ENCODE measurements at places on chromosomes 7 and 10. TPM values are rescaled to one million over a fixed set of nuclear protein-coding genes. Genes with fewer than 3 reads are reported as not detected.

GRCh38 chr7:47376991-47377616, 204.8 kb downstream of the TNS3 start:
- DNase-seq, result no peak
- no peak overlapping the region for H3K4me3 ChIP-seq
- no peaks in the 10 kb centered on the region for H3K27me3 ChIP-seq
- no peaks in the 10 kb centered on the region for H3K4me1 ChIP-seq
- no peak overlapping the region for H3K27ac ChIP-seq

- DNase-seq, result no peak
- no peaks in the 10 kb centered on the region for H3K27me3 ChIP-seq
- H3K27ac ChIP-seq, result peak overlapping the region; percentile 94
- H3K4me3 ChIP-seq, result peak overlapping the region; percentile 95
- peaks cover 13% of the 10 kb centered on the region for H3K36me3 ChIP-seq
These were observed 669 bp upstream of the AP5Z1 start for GRCh38 chr7:4774658-4775249.

- H3K4me3 ChIP-seq, result no peak overlapping the region
- no peak for DNase-seq
- H3K36me3 ChIP-seq, result no peaks in the 10 kb centered on the region
- H3K4me1 ChIP-seq, result peaks cover 12% of the 10 kb centered on the region
- no peaks in the 10 kb centered on the region for H3K27me3 ChIP-seq
- H3K27ac ChIP-seq, result no peak overlapping the region
These were observed 84.1 kb upstream of the LRRC4 start for GRCh38 chr7:128115336-128115820.

DNA sequence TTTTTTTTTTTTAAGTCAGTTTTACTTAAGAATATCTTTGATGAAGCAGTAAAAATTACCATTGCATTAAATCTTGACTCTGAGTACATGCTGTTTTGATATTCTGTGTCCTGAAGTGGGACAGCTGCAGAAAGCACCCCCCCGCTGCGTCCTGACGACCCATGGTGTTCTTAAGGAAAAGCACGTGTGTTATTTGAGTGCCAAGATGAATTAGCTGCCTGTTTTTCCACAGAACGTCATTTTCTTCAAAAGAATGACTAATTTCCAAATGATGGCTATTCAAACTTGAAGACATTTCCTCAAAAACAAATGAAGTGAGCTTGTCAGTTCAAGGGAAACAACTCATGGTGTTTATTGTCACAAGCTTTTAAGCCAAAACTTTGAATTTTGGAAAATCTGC, 45.9 kb downstream of the CREM start:
- no peak overlapping the region for H3K4me3 ChIP-seq
- H3K36me3 ChIP-seq, result no peaks in the 10 kb centered on the region
- H3K27me3 ChIP-seq, result no peaks in the 10 kb centered on the region

DNA sequence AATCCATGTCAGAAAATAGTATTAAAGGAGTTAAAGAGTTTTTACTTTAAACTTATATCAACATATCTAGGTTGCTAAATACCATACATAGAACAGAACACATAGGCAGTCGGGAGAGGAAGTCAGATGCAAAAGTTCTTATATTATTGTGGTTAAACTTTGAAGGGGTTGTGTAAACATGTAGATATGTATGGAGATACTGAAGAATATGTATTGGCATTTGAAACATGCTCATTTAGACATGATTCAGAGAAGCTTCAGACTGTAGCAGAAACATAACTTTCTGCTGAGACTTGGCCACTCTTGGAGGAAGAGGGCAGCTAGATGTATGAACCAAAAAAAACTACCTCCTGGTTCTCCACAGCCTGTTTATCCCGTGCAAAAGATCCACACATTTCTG, 103.5 kb upstream of the FERD3L start:
- H3K27ac ChIP-seq, result no peak overlapping the region
- H3K4me1 ChIP-seq, result no peaks in the 10 kb centered on the region
- no peaks in the 10 kb centered on the region for H3K27me3 ChIP-seq
- no peak overlapping the region for H3K4me3 ChIP-seq
- DNase-seq, result no peak
- H3K36me3 ChIP-seq, result no peaks in the 10 kb centered on the region

DNA sequence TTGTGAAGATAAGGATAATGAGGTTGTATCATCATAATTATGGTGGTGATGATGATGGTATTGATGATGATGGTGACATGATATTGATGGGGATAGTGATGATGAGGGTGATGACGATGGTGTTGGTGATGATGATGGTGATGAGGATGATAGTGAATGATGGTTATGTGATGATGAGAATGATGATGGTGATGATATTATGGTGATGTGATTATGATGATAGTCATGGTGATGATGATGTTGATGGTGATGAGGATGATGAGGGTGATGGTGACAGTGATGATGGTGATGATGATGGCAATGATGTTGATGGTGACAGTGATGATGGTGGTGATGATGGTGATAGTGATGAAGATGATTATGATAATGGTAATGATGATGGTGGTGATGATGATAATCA, 299.9 kb upstream of the ADARB2 start:
- no peak overlapping the region for H3K27ac ChIP-seq
- no peak overlapping the region for H3K4me3 ChIP-seq
- DNase-seq, result no peak
- no peaks in the 10 kb centered on the region for H3K36me3 ChIP-seq
- H3K27me3 ChIP-seq, result no peaks in the 10 kb centered on the region
- H3K4me1 ChIP-seq, result no peaks in the 10 kb centered on the region

DNA sequence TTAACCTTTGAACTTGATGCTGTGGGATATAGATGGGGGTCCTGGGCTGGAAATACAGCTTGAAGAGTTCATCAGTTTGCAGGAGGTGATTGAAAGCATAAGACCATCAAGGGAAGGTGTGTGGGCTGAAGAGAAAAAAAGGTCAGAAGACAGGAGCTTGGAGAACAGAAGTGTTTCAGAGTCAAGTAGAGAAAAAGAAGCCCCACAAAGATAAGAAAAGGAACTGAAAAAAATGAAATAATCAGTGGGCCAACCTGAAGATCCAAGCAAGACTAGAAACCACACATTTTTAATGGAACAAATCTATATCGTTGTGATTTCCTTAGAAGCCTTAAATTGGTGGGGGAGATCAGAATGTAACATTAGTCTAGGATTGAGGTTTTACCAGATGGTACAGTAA, 22.5 kb downstream of the ZEB1 start:
- peaks cover 46% of the 10 kb centered on the region for H3K4me1 ChIP-seq
- H3K36me3 ChIP-seq, result no peaks in the 10 kb centered on the region
- H3K27ac ChIP-seq, result no peak overlapping the region
- DNase-seq, result no peak
- H3K4me3 ChIP-seq, result no peak overlapping the region

- no peaks in the 10 kb centered on the region for H3K36me3 ChIP-seq
- H3K4me3 ChIP-seq, result no peak overlapping the region
- no peak for DNase-seq
- H3K4me1 ChIP-seq, result no peaks in the 10 kb centered on the region
These were observed 87.3 kb downstream of the EVX1 start for GRCh38 chr7:27329909-27330308.

DNA sequence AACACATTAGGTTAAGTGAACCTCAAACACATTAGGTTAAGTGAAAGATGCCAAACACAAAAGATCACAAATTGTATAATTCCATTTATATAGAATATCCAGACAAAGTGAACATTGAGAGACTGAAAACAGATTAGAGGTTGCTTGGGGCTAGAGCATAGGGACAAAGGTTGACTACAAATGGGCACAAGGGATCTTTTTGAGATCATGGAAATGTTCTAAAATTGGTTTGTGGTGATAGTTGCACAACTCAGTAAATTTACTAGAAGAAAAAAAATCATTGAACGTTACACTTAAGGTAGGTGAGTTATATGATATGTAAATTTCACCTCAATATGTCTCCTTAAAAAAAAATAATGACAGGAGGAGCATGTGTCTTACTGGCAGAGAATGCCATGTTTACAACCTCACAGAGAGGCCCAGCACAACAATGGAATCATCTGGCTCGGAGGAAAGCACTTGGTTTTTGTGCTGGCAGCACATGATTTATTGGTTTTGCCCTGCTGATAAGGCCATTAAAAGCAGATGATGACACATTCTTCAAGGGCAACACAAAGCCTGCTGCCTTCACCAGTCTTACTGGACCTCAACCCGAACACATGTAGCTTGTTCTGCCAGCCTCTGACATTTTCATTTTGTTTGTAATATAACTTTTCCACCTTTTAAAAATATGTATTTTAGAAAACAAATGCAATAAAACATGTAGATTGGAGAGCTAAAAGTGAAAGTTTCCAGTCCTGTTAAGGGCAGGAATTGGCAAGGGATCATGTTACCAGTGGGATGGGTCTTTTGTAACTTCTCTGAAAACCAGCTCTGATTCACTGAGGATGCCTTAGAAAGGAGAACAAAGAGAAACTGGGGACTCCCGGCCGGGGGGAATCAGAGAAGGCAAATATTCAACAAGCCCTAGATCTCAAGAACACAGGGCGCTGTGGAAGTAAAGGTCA, 11.9 kb upstream of the LMOD2 start:
- H3K4me3 ChIP-seq, result no peak overlapping the region
- no peaks in the 10 kb centered on the region for H3K27me3 ChIP-seq
- H3K4me1 ChIP-seq, result no peaks in the 10 kb centered on the region
- no peaks in the 10 kb centered on the region for H3K36me3 ChIP-seq
- no peak overlapping the region for H3K27ac ChIP-seq

GRCh38 chr10:62057850-62058249, 156.4 kb downstream of the ARID5B start:
- H3K27ac ChIP-seq, result no peak overlapping the region
- DNase-seq, result no peak
- H3K36me3 ChIP-seq, result peaks cover 12% of the 10 kb centered on the region
- peaks cover 23% of the 10 kb centered on the region for H3K4me1 ChIP-seq
- no peak overlapping the region for H3K4me3 ChIP-seq

DNA sequence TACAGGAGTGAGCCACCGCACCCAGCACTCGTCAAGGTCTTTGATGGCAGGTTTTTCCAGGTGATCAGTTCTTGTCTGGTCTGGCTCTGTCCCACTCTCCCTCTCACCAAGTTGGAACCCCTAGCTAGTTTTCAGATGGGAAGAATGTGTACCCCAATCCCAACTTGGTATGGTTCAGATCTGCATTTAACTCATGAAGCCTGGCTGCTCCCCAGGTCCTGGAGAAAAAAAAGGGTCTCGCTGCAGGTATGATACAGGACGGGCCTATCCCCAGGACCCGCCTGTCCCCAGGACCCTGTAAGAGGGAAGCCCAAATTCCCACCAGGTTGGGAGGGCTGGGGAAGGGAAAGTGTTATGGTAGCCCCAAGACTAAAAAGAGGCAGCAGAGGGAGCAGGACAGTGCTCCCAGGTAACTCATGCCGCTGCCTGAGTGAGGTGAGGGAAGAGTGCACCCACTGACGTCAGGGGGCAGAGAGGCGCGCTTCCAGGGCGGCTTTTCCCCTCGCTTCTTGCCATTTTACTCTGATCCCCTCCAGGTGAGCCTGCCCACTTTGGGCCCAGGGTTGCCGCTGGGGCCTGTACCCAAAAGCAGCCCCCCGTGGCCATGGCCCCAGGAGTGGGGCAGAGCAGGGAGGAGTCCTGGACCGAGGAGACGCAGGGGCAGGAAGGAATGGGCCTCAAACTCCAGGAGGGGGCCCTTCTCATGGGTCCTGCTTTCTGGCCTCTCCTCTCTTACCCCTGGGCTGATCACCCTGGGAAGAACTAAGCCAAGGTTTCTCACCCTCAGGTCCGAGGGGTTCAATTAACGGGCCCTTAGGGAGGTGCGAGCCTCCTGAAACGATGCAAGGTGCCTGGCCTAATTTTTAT, 36.4 kb upstream of the SRRM3 start:
- H3K36me3 ChIP-seq, result peaks cover 3% of the 10 kb centered on the region
- no peak for DNase-seq
- H3K4me3 ChIP-seq, result no peak overlapping the region
- H3K4me1 ChIP-seq, result no peaks in the 10 kb centered on the region

- H3K27ac ChIP-seq, result no peak overlapping the region
- no peaks in the 10 kb centered on the region for H3K36me3 ChIP-seq
- H3K4me3 ChIP-seq, result no peak overlapping the region
- H3K27me3 ChIP-seq, result no peaks in the 10 kb centered on the region
- H3K4me1 ChIP-seq, result no peaks in the 10 kb centered on the region
These were observed 147.0 kb upstream of the FAM20C start for GRCh38 chr7:45106-46090.

DNA sequence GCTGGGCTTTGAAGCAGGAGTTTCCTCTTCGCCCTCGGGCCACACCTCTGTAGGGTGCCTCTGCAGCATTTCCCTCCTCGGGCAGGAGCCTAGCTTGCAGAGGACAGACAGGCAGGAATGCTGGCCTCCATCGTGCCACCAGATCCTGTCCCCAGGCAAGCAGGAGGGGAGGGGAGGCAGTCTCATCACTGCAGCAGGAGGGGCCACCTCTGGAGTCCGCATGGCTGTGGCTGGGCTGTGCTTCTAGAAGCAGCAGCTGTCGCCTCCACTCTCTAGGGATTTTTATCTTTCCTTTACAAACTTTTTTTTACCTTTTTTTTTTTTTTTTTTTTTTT, 181.4 kb downstream of the CUX1 start:
- no peak overlapping the region for H3K4me3 ChIP-seq
- H3K36me3 ChIP-seq, result no peaks in the 10 kb centered on the region
- no peaks in the 10 kb centered on the region for H3K27me3 ChIP-seq
- DNase-seq, result no peak
- no peaks in the 10 kb centered on the region for H3K4me1 ChIP-seq
- no peak overlapping the region for H3K27ac ChIP-seq

DNA sequence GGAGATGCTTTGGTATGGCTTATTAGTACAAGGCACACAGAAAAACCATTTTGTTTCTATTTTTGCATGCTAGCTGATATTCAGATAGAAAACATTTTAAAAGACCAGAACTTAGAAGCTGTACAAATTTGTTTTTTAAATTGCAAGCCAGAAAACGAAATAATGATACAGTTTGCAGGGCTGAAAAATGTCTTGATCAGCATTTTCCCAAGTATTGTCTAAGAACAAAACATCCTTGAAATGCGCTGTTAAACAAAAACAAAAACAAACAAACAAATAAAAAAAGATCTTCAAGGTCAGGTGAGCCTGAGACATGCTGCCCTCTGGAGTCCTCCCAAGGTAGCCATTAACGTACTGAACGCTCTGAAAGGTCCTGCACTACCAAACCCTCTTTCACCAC, 98.3 kb downstream of the VIM start:
- H3K4me3 ChIP-seq, result no peak overlapping the region
- DNase-seq, result no peak
- no peaks in the 10 kb centered on the region for H3K4me1 ChIP-seq
- H3K27ac ChIP-seq, result no peak overlapping the region
- no peaks in the 10 kb centered on the region for H3K36me3 ChIP-seq

- no peak overlapping the region for H3K27ac ChIP-seq
- no peaks in the 10 kb centered on the region for H3K4me1 ChIP-seq
- H3K4me3 ChIP-seq, result no peak overlapping the region
These were observed 137.9 kb upstream of the MKI67 start for GRCh38 chr10:128263891-128264688.

DNA sequence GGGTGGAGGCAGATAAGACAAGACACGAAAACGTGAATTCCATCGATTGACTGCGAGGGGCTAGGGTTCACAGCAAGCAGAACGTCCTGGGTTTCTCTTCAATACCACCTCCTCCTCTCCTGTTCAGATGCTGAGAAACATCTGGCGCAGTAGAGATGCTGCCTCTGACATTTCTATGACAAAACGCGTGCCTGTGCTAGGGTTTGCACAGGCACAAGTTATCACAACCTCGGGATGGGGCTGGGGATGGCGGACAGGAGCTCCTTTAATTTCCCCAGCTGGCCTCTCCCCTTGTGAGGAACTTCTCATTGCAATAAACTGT, 99.8 kb upstream of the SVIL start:
- H3K4me3 ChIP-seq, result peak overlapping the region; percentile 71
- H3K36me3 ChIP-seq, result no peaks in the 10 kb centered on the region
- DNase-seq, result no peak
- peaks cover 3% of the 10 kb centered on the region for H3K4me1 ChIP-seq
- H3K27me3 ChIP-seq, result no peaks in the 10 kb centered on the region

Gene LRRTM3
- total RNA-seq, result not detected

Gene CCDC136
- total RNA-seq, result 6.7 TPM

Gene BTBD16
- not detected for total RNA-seq

Gene NPSR1
- not detected for total RNA-seq

Gene TDRD1
- total RNA-seq, result not detected

Gene TEX36
- total RNA-seq, result not detected

Data from naive thymus-derived CD4-positive, alpha-beta T cell (primary cell).